NCI-H1930 (cell line): ENCODE measurements at places on chromosomes 16 and 17.

- DNase-seq, result no peak
These were observed 7.3 kb upstream of the RPRML start for GRCh38 chr17:46986366-46986765.

GRCh38 chr16:67516296-67517154 is 12.1 kb upstream of the RIPOR1 start:
- no peak for DNase-seq

- no peak for DNase-seq
These were observed 18.3 kb upstream of the ATP2C2 start for GRCh38 chr16:84349862-84350684.

- DNase-seq, result no peak
These were observed 183.3 kb downstream of the UTP18 start for GRCh38 chr17:51443646-51444045.

- DNase-seq, result no peak
These were observed 6.3 kb upstream of the TBCD start for GRCh38 chr17:82745524-82745923.

DNA sequence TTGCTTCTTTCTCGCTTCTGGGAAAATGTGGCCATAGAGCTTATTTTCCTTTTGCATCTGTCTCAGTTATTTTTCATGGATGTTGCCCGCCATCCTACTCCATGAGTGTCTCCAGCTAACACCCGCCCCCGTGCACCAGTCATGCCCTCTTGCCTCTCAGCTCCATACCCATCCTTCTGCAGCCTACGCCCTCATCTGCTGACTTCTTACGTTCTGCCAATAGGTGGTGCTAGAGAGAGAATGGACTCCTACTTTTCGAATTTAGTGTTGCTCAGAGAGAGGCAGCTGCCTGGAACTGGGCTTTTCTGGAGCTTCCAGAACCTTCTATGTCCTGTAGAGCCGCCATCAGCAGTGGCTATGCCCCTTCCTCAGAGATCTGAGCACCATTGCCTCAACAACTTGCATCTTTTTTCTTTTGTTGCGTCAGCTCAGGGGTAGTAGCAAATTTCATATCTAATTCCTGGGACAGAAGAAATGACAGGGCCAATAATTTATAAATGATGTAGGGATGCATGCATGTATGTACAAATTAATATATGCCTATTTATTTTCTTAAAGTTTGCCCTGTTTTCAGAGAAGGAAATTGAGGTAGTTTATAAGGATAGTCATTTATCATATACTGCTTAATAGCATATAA is 119.7 kb upstream of the MYOCD start:
- DNase-seq, result peak; percentile 25

- no peak for DNase-seq
These were observed 39.7 kb downstream of the NUP93 start for GRCh38 chr16:56769677-56770076.

- DNase-seq, result no peak
These were observed 56.1 kb downstream of the PLXDC1 start for GRCh38 chr17:39095309-39095686.
